ENCODE measurements at places on chromosomes 2 and 18.
A peak's percentile ranks its signal among the peaks of the same experiment; 100 is the strongest.

DNA sequence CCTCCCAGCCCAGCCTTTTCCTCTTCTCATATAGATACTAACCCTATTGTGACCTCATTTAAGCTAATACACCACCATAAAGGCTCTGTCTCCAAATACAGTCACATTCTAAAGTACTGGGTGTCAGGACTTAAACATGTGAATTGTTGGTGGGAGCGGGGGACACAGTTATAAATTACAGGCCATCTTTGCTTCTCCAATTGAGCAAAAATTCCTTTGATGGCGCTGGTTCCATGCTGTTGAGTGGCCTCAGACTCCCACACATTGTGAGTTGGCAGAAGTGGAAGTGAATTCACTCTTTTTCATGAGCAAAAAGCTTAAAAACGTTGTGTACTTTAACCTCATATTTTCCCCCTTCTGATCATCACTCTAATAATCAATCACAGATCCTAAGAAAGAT lies 46.0 kb downstream of the GBX2 start:
- no peak for DNase-seq

GRCh38 chr2:113083296-113083695 lies 15.5 kb downstream of the IL1F10 start:
- DNase-seq = no peak

GRCh38 chr2:25991965-25992364 lies 9.7 kb upstream of the KIF3C start:
- no peak for DNase-seq

GRCh38 chr2:212930556-212931260 lies 220.7 kb downstream of the IKZF2 start:
- DNase-seq = no peak

GRCh38 chr2:95382686-95383634 lies 19.5 kb upstream of the FAHD2A start:
- no peak for DNase-seq

DNA sequence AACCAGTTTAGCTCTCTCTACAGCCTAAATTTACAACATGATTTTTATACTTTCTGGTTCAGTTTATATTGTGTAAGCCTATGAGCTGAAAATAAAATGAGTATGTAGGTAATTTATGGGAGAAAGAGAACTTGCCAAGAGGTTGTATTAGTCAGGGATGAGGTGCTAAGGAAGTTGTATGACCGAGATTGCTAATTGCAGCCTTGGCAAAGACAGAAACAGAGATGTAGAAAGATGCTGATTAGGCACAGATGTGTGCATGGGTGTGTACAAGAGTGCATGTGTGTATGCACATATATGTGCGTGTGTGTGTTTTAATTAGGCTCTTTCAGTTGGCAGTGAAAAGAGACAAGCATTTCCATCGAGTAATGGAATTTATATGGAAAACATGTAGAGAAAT lies 213.9 kb downstream of the FBXO15 start:
- no peak for DNase-seq

DNA sequence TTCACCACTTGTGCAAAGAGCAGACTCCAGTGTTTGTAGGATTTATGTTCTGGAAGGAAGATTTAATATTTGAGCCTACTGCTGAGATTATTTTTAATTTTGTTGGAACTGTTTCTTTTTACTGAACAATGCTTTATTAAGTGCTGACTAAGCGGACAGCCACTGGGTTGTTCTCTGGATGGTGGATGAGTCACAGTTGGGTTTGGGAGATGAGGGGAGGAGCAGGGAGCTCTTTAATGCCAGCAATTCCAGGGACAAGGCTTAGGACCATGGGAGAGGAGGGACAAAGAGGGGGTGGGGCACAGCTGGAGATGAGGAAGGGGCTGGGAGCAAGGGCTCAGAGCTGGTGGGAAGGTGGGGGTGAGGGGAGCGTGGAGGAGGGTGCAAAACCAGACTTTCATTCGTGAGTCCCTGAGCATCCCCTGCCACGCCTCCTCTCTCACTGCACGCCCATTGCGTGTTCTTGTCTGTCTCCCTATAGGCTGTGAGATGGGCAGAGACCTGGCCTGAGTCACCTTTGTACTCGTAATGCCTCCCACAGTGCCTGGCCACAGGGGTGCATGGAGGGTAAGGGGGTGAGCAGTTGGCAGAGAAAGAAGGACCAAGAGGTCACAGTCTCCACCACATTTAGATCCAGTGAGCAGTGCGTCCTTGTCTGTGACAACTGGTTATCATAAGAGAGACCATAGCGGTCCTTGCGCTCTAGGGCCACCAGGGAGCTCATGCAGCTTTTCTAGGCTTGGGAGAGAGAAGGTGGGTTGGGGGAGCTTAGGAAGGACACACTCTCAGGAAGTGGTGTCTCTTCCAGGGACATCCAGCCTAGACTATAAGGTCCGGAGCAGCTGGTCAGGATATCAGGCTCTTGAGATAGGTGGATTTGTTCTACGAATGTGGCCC lies 18.4 kb downstream of the SLC4A3 start:
- no peak for DNase-seq

GRCh38 chr18:60060578-60060977 lies 160.8 kb downstream of the PMAIP1 start:
- no peak for DNase-seq

DNA sequence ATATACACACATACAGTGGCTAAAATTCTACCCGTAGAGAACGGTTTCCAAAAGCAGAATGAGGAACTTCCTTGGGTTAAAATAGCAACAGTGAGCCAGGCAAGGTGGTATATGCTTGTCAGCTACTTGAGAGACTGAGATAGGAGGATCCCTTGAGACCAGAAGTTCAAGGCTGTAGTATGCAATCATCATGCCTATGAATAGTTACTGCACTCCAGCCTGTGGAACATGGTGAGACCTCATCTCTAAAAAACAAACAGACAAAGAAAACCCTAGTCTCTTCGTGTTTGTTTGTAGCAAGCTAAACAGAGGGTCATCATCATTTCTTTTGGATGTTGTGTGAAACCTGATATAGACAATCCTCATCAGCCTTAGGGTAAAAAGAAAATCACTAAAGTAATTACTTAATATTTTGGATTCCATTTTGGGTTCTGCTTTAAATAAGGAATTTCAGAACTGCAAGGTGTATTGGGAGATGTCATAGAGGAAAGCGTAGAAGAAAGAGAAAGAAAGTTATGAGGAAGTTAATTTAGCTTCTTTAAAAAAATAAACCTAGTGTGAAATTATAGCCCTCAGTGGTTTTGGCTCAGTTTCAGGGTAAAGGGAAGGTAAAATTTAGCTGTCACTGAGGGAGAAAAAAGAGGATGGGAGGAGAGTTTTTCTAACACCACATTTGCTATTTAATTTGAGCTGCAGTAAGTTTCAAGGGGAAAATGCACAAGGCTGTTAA lies 46.5 kb downstream of the PLEK start:
- no peak for DNase-seq

- no peak for DNase-seq
These were observed 161.5 kb downstream of the ZNF521 start for GRCh38 chr18:25190472-25190871.

GRCh38 chr2:67572721-67573435 lies 175.7 kb downstream of the ETAA1 start:
- no peak for DNase-seq

- DNase-seq = no peak
These were observed 90.0 kb upstream of the PPP1CB start for GRCh38 chr2:28661589-28662001.

- DNase-seq = no peak
These were observed 76.5 kb downstream of the RAD51AP2 start for GRCh38 chr2:17441790-17442189.

- DNase-seq = no peak
These were observed 1868.8 kb upstream of the CELF4 start for GRCh38 chr18:39434223-39434920.

DNA sequence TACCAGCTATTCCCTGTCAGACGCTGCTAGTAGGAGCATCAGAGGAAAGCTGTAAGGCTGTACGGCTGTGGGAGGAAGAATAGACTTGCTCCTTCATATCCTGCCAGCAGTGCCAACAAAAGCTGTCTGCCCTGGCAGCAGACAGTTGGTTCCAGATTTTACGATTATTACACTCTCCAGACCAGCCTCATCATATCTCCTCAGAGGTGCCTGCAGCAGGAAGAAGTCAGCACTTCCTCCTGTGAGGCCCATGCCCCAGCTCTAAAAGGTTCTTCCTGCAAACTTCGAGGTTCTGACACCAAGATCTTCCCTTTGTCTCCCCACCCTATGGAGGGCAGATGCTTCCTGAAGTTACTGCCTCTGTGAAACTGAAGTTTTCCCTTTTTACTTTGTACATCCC lies 537.7 kb upstream of the PKDCC start:
- no peak for DNase-seq

DNA sequence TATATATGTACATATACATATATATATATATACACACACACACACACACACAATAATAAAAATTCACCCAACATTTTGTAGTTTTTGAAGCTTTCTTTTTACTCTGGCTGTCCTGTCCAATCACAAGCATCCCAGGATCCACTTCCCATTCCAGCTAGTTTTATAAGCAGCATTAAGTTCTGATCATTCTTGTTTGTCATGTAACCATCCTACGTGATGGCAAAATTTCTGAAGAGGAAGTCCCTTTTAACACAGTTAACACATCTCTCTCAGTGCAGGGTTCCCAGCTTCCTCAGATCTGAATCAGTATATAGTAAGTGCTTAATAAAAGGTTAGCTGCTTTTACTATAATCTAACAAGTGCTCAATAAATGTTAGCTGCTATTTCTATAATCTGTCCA lies 26.4 kb downstream of the MYOM1 start:
- no peak for DNase-seq

GRCh38 chr2:127163921-127164320 lies 56.2 kb downstream of the CYP27C1 start:
- no peak for DNase-seq

GRCh38 chr2:138960191-138960590 lies 180.0 kb upstream of the NXPH2 start:
- no peak for DNase-seq

- no peak for DNase-seq
These were observed 63.8 kb upstream of the PPP1CB start for GRCh38 chr2:28687640-28688385.

DNA sequence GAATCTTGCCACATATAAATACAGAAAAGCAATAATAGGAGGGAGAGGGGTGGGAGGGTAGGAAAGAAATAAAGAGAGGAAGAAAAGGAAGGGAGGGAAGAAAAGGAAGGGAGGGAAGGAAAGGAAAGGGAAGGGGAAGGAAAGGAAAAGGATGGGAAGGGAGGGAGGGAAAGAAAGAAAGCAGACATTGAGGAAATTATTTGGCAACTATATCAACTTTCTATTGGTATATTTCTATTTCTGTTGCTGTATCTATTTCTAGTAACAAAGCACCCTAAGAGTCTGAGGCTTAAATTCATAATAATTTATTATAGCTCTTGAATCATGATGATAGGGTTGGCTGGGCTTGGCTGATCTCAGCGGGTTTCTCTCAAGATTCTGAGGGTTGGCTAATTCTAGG lies 648.0 kb downstream of the CCDC85A start:
- no peak for DNase-seq

DNA sequence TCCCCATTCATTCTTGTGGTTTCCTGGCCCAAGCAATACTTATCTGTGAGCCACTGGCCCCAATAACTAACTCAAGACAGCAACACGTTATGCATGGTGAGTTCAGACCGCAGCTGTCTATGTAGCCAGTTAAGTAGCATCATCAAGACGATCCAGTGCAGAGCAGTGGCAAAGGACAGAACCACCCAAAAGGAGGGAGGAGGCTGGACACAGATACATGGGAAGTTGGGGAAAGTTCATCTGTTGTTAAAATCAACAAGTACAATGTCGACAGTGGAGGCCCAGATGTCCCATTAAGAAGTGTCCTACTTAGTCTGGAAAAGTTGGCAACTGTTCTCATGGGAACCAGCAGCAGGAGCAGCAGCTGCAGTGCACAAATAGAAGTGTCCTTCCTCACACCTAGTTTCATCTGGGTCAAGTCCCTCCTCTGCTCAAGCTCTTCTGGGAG lies 106.9 kb upstream of the THOC1 start:
- no peak for DNase-seq

- DNase-seq = no peak
These were observed 241.4 kb upstream of the KLHL14 start for GRCh38 chr18:33014060-33014796.

DNA sequence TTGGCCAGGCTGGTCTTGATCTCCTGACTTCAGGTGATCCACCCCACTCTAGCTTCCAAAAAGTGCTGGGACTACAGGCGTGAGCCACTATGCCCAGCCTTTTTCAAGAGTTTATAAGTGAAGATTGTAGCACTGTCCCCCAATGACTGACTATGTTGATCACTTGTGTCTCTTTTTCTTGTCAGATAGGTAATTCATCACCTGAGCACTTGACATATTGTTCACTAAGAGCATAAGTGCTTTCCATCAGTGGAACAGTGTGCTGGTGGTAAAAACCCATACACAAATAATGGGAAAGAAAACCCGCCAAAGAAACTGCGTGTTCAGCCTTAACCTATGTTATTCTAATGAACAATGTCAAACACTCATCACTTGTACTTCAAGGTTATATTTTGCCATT lies 414.4 kb upstream of the CDH7 start:
- DNase-seq = no peak

DNA sequence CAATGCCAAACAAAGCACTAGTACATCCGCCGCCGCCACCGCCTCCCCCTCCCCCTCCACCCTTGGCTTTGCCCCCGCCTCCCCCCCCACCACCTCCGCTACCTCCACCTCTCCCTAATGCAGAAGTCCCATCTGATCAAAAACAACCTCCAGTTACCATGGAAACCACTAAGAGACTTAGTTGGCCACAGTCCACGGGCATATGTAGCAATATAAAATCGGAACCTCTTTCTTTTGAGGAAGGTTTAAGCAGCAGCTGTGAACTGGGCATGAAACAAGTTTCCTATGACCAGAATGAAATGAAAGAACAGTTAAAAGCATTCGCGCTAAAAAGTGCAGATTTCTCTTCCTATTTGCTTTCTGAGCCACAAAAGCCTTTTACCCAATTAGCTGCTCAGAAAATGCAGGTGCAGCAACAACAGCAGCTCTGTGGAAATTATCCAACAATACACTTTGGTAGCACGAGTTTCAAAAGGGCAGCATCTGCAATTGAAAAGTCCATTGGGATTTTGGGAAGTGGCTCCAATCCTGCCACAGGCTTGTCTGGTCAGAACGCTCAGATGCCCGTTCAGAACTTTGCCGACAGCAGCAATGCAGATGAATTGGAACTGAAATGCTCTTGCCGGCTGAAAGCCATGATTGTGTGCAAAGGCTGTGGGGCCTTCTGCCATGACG lies 168.0 kb downstream of the ASXL3 start:
- no peak for DNase-seq

- DNase-seq = no peak
These were observed 813.7 kb downstream of the ERBB4 start for GRCh38 chr2:211724933-211725332.

DNA sequence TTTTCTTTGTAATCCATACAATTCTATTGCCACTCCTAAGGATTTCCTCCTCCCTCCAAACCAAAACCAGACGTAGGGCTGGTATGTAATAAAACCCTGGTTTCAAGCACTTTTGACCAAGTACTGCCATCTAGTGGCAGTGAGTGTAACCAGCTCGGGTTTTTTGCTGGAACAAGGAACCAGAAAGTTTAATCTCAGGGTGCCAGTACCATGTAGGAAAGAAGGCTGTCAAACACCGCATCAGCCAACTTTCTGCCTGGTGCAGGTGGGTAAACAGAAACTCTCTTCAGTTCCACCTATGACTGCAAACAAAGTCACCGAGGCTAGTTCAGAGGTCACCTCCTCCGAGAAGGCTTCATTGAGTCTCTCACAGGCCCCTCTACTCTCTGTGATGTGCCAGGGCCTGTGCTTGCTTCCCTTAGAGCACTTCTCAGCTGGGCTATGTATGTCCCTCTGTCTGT lies 10.2 kb upstream of the THNSL2 start:
- DNase-seq = peak; percentile 49

- DNase-seq = no peak
These were observed 385.0 kb downstream of the DSEL start for GRCh38 chr18:67131498-67131897.

- no peak for DNase-seq
These were observed 22.0 kb downstream of the EFHD1 start for GRCh38 chr2:232655392-232655791.

All from progenitor cell of endocrine pancreas (in vitro differentiated cells).